Mesothelial cell of epicardium (in vitro differentiated cells): ENCODE measurements at places on chromosomes 7 and 10. TPM values are rescaled to one million over a fixed set of nuclear protein-coding genes. Genes with fewer than 3 reads are reported as not detected.

NKX6-2 gene
- not detected in 3 replicates for total RNA-seq

DNA sequence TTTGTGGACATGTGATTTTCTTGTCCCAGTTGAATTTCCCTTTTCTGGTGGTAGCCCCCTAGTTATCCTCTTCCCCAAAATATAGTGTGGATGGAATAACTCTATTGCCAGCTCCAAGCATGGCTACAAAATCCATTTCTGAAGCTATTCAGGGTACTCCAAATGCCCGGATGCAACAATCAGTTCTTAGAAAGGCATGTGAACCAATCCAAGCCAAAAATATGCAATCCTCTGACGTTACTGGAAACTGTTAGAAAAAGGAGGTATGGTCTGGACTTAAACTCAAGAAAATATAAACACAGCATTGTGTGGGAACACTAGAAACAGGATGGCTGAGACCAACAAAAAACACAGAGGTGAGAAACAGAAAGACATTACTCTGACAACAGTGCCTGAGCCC is 347.0 kb downstream of the GPAM start:
- no peak for DNase-seq

LIMK1 gene
- total RNA-seq: 54.6 to 56.0 TPM (median 54.9 TPM) in 3 replicates

DNA sequence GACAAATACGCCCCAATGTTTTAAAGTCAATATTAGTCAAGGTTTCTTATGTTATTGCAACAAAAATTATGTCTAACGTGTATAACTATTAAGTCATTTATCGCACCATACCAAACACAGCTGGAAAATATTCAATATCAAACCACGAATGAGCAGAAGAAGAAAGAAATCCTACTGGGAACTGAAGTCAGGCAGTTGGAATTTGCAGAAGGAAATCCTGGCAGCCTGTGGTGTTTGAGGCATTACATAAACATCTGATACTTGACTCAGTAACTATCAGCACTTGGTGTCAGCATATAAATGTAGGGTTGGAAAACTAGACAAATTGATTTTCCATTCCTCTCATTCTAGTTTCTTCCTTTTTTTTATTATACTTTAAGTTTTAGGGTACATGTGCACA is 83.4 kb upstream of the NUPR2 start:
- DNase-seq: no peak

- no peak for DNase-seq
Measured at GRCh38 chr7:11153694-11154093, 180.0 kb downstream of the PHF14 start.

- DNase-seq: no peak
Measured at GRCh38 chr7:41501466-41501865, 201.4 kb downstream of the INHBA start.

- DNase-seq: no peak
Measured at GRCh38 chr7:4218481-4218880, 463.6 kb upstream of the FOXK1 start.
